ENCODE measurements at places on chromosomes 7 and 10. TPM values are rescaled to one million over a fixed set of nuclear protein-coding genes. Genes with fewer than 3 reads are reported as not detected.

DNA sequence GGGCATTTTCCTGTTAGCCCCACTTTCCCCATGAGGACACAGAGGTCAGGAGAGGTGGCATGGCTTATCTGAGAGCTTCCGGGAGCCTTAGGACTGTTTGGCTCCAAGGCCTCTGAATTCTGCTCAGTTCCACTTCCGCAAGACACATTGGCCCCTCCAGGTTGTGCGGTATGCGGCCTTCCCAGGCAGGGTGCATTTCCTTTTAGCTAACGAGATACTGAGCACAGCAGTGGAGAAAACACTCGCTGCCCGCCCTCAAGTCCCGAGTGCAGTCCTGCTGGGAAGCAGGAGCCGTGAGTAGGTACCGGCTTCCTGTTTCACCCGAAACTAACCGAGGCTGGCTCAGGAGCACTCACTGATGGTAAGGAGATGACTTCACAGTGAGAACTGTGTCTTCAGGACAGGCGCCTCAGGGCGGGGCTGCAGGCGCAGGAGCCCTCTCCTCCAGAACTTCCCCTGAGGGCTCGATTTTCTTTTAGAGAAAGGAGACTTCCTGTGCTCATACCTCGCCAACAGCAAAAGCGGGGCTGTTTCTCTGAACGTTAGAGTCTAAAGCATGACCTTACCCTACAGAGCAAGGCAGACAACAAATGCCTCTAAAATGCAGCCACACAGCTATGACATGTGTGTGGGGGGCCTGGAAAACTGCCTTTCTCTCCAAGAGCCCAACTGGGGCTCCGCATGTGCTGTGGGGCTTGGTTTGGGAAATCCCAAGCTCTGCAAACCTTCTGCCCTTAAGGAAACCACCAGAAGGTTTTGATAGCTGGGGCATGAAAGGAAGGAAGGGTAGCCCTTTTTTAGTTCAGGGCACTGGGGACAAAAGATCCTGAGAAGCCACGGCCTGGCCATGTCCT is 25.9 kb downstream of the RGS10 start:
- DNase-seq: no peak

DNA sequence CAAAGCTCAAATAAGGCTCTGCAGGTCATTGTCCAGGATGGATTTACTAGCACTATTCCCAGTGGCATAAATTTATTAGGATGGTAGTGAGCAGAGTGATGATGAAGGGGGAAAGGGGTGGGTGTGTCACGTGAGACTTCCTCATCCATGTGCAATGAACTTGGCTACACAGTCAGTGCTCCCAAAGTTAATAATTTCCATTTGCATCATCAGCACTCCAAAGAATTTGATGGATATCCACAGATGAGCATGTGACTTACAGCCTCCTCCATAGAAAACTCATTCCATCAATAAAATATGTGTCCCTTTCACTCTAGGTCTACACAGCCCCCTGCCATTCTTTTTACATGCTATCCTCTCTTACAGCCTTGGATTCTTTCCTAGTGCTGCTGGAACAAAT is 142.6 kb upstream of the PLPP4 start:
- DNase-seq: no peak

GRCh38 chr7:96328016-96328415 is 6.1 kb upstream of the SLC25A13 start:
- DNase-seq: no peak

- DNase-seq: no peak
Measured at GRCh38 chr10:80170026-80170425, 35.3 kb downstream of the ANXA11 start.

DNA sequence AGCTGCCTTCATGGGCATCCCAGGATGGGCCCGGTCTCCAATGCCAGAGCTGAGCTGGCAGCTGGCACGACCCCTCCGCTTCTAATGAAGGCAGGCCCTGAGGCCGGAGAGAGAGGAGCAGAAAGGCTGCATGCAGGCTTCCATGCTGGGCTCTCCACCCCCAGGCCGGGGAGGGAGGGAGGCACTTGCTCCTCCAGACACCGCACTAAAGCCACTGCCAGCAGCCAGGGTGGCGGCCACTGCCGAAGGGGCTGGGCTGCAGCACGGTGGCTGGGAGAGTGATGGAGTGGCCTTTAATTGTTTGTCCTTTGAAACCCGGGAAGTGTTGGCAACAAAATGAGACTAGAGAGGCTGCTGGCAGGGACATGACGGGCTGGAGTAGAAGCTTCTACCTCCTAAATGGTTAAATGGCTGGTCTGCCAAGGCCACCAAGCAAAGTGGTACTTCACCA is 236.5 kb downstream of the SKAP2 start:
- DNase-seq: no peak

DNA sequence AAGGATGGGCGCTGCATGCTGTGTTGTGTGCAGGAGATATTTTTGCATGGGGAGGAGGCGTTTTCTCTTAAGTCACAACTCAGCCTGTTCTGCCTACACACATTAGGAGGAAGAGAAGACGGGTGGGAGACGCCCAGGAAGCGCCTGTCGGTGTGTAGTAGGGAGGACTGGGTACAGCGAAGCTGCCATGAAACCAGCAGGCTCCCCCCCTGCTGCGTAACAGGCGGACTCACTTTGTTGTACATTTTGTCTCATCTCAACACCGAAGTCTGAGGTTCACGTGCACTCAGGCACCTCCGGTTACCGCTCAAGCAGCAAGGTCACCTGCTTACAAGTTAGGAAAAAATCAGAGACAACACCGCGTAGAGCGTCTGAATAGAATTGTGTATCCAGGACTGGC is 56.3 kb downstream of the CRTAC1 start:
- no peak for DNase-seq

GRCh38 chr7:70674571-70675010 is 457.4 kb upstream of the GALNT17 start:
- DNase-seq: no peak

- DNase-seq: no peak
Measured at GRCh38 chr10:82591421-82591820, 716.4 kb downstream of the NRG3 start.

DNA sequence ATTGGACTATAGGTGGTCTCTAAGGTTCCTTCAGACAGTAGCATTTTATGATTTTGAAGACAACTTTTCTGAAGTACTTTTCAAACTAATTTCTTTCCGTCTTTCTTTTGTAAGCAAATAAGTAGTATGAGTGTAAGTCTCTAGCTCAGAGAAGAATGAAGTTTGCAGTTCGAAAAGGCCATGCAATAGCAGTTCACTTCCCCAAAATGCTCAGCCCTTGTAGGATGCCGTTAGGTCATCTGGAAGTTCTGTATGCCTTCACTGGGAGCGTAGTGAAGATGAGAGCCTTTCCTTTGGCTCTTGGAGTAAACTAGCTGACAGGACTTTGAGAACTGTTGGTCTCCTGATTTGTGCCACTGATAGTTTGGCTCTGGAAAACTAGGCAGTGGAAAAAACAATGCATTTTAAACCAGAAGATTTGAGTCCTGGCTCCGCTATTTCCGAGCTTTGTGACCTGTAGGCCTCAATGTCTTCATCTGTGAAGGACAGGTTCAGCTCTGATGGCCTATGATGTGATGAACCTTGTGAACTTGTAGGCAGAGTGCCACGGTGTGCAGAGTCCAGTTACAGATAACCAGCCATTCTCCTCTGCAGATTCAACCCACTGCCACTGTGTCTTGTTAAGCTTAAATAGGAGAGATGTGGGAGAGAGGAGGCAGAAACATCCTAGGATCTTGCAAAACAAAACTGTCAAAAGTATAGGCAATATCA is 18.8 kb downstream of the SGPL1 start:
- DNase-seq: no peak

- no peak for DNase-seq
Measured at GRCh38 chr10:48633381-48634197, 28.7 kb upstream of the ARHGAP22 start.

DNA sequence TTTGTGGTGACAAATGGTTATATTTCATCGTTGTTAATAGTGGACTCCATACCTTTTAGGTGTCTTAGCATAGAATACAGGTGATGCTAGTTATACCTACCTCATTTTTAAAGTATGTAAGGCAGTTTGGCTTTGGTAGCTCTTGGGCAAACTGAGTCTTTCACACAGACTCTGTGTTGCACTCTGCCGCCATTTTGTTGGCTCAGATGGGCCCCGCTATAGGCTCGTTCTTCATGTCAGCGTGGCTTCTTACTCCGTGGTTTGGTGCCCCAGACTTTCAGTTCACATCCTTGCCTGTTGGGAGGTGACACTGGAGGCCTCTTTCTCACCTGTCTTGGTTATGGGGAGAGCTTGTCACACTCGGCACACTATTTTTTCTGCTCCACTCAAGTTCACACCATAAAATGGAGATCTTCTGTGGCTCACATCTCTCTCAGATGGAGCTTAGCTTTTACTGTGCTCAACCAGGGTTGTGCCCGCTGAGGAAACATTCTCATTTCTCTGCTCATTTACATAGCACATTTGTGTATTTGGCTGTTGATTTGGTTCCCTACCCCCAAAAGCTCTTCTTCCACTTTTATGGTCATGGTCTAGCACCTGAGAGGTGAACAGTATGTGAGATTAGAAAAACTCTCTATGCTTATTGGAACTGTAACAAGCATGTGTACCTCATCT is 178.5 kb downstream of the ARID5B start:
- DNase-seq: no peak

DNA sequence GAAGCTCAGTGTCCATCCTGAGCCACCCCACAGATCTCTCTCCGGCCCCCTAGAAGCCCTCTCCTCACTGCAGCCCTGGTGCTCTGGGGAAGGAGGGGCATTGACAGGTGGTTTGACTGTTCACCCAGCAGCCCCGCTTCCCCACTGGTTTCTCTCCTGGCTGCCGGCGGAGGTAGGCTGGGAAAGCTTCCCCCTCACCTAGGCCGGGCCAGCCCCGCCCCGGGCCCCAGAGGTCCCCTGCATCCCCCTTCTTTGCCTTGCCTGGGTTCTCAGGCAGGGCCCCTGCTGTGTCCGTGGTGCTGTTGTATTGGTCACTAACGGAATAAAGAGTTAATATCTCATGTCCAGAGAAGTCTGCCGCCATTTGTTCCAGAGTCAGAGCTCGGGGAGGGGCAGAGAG is 21.2 kb downstream of the CLEC2L start:
- no peak for DNase-seq

DNA sequence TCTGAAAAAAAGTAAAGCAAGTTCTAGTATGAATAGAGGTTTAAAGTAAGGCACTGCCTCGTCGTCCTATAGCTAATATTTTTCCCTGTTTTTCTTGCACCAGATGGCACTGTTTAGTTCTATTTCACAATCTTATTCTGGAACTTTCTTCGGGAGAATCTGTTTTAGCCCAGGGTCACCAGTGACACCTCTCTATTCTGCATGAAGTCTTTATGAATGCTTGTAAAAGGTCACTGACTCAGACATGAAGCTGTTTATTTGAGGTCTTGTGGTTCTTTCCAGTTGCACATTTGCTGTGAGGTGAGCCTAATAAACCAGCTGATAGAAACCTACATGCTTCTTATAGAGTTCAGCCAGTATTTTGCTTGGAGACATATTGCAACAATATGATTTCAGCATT is 444.3 kb downstream of the AUTS2 start:
- DNase-seq: no peak

DNA sequence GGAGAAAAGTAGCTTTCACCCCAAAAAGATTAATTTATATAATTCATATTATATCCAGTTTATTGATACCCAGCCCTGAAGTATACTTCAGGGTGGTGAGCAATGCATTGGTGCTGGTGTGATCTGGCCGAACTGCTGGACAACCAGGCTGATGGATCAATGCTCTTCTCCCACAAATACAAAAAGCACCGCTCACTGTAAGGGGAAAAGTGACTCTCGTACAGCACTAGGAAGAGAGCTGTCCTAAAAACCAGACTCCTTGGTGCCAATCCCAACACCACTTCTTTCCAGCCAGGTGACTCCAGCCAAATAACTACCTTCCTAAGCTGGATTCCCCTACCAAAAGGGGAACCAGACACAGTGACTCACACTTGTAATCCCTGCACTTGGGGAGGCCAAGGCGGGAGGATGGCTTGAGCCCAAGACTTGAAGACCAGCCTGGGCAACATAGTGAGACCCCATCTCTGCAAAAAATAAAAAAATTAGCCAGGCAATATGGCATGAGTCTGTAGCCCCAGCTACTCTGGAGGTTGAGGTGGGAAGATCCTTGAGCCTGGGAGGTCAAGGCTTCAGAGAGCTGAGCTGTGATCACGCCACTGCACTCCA is 13.1 kb upstream of the TNPO3 start:
- DNase-seq: no peak

DNA sequence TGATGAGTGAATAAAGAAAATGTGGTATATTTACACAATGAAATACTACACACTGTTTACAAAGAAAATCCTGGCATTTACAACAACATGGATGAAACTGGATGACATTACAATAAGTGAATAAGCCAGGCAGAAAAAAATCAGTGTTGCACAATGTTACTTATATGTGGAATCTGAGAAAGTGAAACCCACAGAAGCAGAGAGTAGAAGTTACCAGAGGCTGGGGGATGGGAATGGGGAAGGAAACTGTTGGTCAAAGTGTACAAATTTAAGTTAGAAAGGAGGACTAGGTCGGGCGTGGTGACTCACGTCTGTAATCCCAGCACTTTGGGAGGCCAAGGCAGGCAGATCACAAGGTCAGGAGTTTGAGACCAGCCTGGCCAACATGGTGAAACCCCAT is 538.5 kb upstream of the MKI67 start:
- DNase-seq: no peak

GRCh38 chr7:17099083-17099973 is 199.1 kb upstream of the AHR start:
- DNase-seq: no peak

GRCh38 chr10:130719448-130719752 is 583.2 kb downstream of the GLRX3 start:
- DNase-seq: no peak

DNA sequence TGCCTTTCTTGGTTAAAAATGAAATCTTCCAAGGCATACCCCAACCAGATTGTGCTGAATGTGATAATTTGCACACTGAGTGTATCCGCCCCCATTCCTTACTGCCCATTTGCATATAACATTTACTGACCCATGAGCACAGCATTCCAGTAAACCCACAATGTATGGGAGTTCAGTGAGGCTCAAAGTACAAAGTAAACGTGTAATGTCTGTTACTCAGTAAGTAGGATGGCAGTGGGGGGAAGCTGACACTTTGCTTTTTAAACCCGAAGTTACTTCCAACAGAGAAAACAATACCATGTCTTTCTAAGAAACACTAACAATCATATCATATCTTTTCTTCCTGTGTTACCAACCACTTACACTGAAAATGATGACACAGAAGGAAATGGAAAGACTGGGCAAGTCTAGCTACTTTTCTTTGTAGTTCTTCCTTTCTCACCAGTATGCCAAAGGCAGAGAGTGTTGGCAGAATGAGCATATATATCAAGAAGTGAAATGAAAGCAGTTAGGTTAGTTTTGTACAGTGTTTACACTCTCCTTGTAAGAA is 27.1 kb upstream of the SOSTDC1 start:
- DNase-seq: no peak

GRCh38 chr10:14093730-14094484 is 236.8 kb downstream of the FRMD4A start:
- DNase-seq: no peak

- no peak for DNase-seq
Measured at GRCh38 chr10:78699971-78700370, 368.8 kb upstream of the ZMIZ1 start.

The MLXIPL gene
- total RNA-seq: 65.2 TPM

The ASIC3 gene
- 4.7 TPM for total RNA-seq

The IFIT3 gene
- 6.1 TPM for total RNA-seq

The RBP3 gene
- total RNA-seq: not detected

The FXYD4 gene
- not detected for total RNA-seq

The CFTR gene
- not detected for total RNA-seq

The PTF1A gene
- total RNA-seq: not detected

The ASAH2 gene
- 0.18 TPM for total RNA-seq

The SPOCK2 gene
- 1.8 TPM for total RNA-seq

The PALD1 gene
- 2.8 TPM for total RNA-seq

The GSTO1 gene
- total RNA-seq: 109 TPM

The TRIM50 gene
- 0.32 TPM for total RNA-seq
